CD4-positive, alpha-beta T cell treated with Interferon alpha-2 for 1 hour (primary cell): ENCODE measurements at places on chromosomes 6 and 20.

DNA sequence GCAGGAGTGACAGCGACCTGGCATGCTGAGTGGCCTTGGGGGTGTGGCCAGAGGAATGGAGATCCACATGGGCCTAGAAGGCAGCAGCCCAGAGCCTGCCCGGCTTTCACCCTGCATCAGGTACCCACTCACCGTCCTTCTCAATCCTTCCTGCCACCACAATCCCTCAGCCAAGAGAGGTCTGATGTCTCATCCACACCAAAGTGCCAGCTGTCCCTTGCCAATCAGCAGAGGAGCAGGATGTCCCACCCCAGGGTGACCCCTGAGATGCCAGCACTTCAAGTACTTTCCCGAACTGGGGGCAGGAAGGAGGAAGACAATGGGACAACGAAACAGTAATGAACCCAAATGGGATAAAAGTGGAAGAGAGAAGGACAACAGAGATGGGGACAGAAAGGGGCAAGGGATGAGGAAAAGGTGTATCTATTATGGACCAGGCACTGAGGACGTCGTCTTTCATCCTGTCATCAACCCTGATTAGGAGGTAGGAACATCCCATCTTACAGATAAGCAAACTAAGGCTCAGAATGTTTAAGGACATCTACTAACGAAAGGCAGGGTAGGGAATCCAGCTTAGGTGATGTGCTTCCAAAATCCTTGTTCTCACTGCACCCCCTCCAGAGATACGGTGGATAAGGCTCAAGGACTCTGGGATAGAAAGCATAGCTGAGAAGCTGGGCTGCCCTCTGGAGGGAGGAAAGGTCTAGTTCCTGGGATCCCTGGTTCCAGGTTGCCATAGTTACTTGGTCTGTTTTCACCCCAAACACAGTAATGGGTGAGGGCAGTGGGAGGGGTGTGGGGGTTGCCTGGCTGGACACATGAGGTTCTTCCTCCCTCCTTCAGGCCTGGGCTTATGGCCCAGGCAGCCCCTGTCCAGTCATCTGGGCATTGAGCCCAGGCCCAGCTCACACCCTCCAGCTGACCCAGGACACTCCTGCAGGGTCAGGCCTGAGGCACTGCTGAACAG lies 4.5 kb upstream of the TNXB start:
- no peak for DNase-seq

DNA sequence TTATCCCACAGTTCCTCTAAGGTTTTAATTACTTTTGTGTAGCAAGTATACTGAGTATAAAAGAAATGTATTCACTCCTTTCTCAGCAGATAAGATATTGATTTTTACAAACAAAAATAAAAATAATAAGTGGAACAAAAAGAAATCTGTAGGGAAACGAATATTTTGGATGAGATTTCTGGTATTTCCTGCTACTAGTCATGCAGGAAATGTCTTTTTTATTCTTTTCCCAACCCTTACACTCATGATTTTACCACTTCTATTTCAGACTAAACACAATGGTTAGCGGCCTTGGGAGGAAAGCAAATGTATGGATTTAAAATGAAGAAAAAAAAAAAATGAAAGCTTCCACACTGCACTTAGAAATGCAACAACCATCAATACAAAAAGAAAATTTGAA lies 580.5 kb upstream of the MARCKS start:
- DNase-seq = no peak

- DNase-seq = no peak
These were observed 88.5 kb downstream of the BCAS1 start for GRCh38 chr20:53981752-53982437.

GRCh38 chr6:10460096-10460495 lies 45.2 kb upstream of the TFAP2A start:
- no peak for DNase-seq

DNA sequence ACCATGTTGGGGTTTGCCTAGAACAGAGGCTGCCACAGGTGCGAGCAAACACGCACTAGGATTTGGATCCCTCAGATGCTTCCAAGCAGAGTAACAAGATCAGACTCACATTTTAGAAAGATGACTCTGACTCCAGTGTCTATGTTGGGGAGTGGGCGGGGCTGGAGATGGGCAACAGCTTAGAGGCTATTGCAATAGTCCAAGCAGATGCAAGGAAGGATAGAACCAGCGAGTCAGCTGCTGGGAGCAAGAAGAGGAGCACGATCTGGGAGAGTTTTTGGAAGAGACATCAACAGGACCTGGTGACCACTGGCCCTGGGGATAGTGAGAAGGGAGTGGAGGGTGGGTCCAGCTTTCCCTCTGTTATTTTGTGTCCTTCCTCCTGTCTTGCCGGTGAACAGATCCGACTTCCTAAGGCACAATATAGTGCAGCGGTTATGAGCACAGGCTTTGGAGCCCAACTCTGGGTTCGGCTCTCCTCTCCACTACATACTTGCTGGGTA lies 52.7 kb downstream of the FGD2 start:
- DNase-seq = no peak
